ENCODE measurements at places on chromosomes 12 and 14.

GRCh38 chr14:56482310-56482911 is 97.2 kb upstream of the TMEM260 start:
- peak; percentile 48 for DNase-seq

DNA sequence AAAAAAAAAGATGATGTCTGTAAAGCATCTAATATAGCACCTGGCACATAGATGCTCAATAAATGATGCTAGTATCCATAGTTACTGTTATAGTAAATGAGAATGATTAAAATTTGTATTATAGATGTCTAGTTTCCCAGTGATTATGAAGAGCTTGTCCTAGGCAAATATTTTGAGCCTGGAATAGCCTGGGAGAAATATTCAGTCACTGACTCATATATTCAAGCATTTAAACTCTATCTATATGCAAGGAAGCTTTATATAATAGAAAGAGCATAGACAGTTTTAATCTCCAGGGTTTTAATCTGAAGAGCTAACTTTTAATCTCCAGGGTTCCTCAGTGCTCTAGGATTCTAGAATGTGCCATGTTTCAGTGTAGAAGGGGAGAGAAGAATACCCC is 91.5 kb upstream of the VASH1 start:
- DNase-seq, result no peak

GRCh38 chr12:114384739-114385138 is 21.2 kb downstream of the TBX5 start:
- no peak for DNase-seq

DNA sequence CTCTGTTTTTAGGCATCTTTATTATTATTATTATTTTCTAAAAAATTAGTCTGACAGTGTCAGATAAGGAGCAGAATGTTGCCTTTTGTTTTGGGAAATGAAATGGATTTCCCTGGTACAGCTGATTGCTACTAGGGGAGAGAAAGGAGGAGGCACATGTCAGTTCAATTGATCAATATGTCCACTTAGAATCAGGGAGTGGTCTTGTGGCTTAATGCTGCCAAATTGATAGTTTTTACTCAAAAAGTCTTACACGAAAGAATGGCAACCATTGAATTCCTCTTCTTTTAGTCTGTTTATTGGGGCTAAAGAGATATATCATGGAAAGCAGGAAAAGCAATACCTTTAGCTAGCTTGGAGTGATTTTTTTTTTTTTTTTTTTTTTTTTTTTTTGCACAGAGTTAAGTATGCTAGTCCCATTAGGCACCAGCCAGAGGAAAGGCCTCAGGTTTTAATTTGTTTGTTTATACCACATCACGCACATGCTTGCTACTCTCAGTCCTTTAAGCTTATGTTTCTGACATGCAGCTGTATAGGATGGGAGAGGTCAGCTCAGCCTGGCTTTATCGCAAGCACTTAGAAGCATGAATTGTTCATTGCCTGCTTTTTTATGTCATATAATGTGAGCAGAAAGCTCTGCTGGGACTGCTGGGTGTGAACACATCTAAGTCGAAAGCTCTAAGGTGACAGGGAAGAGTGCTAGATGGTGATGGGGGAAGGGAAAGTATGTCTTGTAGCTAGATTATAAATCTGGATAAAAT is 1.4 kb downstream of the AKAP6 start:
- no peak for DNase-seq

- peak; percentile 20 for DNase-seq
Observed at GRCh38 chr12:125856896-125857295, 791.7 kb downstream of the AACS start.

- DNase-seq, result peak; percentile 36
Observed at GRCh38 chr12:20946732-20947131, 136.2 kb downstream of the SLCO1B3 start.

- DNase-seq, result no peak
Observed at GRCh38 chr12:7857971-7858370, 14.7 kb downstream of the SLC2A14 start.

- DNase-seq, result no peak
Observed at GRCh38 chr12:26748412-26748740, 84.6 kb downstream of the ITPR2 start.

- DNase-seq, result no peak
Observed at GRCh38 chr14:52148371-52148770, 79.5 kb upstream of the NID2 start.

- no peak for DNase-seq
Observed at GRCh38 chr12:105825141-105825540, 313.6 kb downstream of the NUAK1 start.

GRCh38 chr12:42356344-42356743 is 30.4 kb downstream of the PPHLN1 start:
- DNase-seq, result no peak

All from NCI-H524 (cell line).